ENCODE measurements at places on chromosomes 11 and 22. TPM values are rescaled to one million over a fixed set of nuclear protein-coding genes. Genes with fewer than 3 reads are reported as not detected.

SPI1 gene
- not detected for total RNA-seq

OR2D2 gene
- not detected for total RNA-seq

CCDC179 gene
- not detected for total RNA-seq

IPO7 gene
- total RNA-seq: 181 TPM

CHRM1 gene
- not detected for total RNA-seq

DNA sequence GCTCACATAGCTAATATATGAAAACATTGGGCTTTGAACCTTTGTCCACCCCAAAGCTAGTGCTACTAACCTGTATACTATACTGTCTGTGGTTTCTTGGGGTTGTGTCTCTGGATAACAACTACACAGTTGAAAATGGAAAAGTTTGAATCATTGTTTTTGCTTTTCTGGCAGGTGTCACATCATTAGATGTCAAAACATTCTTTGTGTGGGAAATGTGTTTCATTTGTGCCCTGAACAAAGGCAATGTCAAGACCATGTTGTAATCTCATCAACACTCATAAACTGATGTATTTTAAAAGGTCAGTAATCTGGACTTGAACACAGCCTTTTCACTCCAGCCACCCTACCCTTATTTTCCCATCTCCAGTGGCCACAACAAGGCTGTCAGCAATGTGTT lies 16.5 kb downstream of the SYT13 start:
- no peak overlapping the region for H3K27ac ChIP-seq
- peaks cover 45% of the 10 kb centered on the region for H3K27me3 ChIP-seq
- H3K4me1 ChIP-seq: no peaks in the 10 kb centered on the region
- H3K36me3 ChIP-seq: no peaks in the 10 kb centered on the region
- no peak for DNase-seq

- DNase-seq: no peak
- H3K36me3 ChIP-seq: no peaks in the 10 kb centered on the region
- no peaks in the 10 kb centered on the region for H3K4me1 ChIP-seq
- H3K27me3 ChIP-seq: peaks cover 12% of the 10 kb centered on the region
- no peak overlapping the region for H3K4me3 ChIP-seq
- no peak overlapping the region for H3K27ac ChIP-seq
Observed at GRCh38 chr11:70713988-70714665, 315.8 kb downstream of the CTTN start.

- no peak for DNase-seq
- no peaks in the 10 kb centered on the region for H3K27me3 ChIP-seq
- no peaks in the 10 kb centered on the region for H3K36me3 ChIP-seq
- H3K4me3 ChIP-seq: no peak overlapping the region
Observed at GRCh38 chr11:60872961-60873524, 5.7 kb downstream of the ZP1 start.

DNA sequence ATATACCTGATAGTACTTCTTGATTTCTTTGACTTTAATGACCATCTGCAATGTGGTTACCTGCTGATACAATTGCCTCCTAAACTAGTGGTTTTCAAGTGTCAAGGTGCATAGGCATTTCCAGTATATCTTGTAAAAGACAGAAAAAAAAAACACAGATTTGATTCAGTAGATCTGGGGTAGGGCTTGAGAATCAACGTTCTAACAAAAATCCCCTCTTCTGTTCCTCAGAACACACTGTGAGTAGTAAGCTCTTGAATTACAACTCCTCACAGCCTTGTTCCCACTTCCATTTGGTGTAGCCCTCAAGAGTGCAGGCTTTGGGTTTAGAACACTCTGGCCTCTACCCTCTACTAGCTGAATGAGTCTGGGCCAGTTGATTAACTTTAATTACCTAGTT lies 78.0 kb upstream of the CTSC start:
- peaks cover 36% of the 10 kb centered on the region for H3K4me1 ChIP-seq
- H3K36me3 ChIP-seq: no peaks in the 10 kb centered on the region
- peak overlapping the region; percentile 80 for H3K27ac ChIP-seq

- H3K36me3 ChIP-seq: no peaks in the 10 kb centered on the region
- no peak for DNase-seq
- peaks cover 13% of the 10 kb centered on the region for H3K4me1 ChIP-seq
Observed at GRCh38 chr11:46948378-46949131, 12.0 kb downstream of the CSTPP1 start.

- DNase-seq: no peak
- H3K4me1 ChIP-seq: peaks cover 3% of the 10 kb centered on the region
- H3K27me3 ChIP-seq: no peaks in the 10 kb centered on the region
- H3K27ac ChIP-seq: no peak overlapping the region
- H3K36me3 ChIP-seq: no peaks in the 10 kb centered on the region
Observed at GRCh38 chr11:11563200-11563975, 58.4 kb downstream of the GALNT18 start.

DNA sequence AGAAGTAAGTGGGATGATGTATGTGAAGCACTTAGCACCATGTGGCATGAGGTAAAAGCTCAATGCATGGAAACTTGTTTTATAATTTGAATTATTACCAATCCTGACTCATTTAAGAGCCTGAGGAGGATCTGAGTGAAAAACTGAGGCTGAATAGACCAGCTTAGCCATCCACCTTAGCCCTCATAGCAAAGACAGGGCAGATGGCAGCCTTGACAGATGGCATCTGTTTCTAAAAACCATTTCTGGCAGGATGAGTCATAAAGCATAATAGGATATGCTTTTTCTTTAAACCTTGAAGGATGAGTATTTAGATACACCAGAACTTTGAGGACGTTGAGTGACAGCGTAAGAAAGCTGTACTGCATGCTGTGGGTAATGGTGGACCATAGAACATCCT lies 61.0 kb upstream of the NAV2 start:
- H3K27ac ChIP-seq: no peak overlapping the region
- H3K27me3 ChIP-seq: peaks cover 2% of the 10 kb centered on the region
- no peak for DNase-seq
- H3K4me3 ChIP-seq: no peak overlapping the region
- no peaks in the 10 kb centered on the region for H3K36me3 ChIP-seq

DNA sequence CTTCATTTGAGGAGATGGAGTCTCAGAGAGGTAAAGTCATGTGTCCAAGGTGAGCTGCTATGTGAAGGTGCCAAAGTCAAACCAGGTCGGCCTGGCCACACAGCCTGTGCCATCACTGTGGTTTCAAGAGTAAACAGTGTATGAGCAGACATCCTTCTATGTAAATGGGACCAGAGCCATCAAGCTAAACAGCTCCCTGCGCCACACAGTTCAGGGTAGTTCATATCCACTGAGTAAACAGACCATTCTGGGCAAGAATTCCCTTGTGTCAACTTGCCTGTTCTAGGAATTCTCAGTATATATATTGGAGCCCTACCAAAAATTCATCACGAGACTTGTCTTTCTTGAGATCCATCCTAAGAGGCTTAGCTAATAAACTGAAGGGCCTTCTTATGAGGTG lies 77.5 kb downstream of the AMOTL1 start:
- H3K36me3 ChIP-seq: no peaks in the 10 kb centered on the region
- H3K4me3 ChIP-seq: no peak overlapping the region
- no peak for DNase-seq

DNA sequence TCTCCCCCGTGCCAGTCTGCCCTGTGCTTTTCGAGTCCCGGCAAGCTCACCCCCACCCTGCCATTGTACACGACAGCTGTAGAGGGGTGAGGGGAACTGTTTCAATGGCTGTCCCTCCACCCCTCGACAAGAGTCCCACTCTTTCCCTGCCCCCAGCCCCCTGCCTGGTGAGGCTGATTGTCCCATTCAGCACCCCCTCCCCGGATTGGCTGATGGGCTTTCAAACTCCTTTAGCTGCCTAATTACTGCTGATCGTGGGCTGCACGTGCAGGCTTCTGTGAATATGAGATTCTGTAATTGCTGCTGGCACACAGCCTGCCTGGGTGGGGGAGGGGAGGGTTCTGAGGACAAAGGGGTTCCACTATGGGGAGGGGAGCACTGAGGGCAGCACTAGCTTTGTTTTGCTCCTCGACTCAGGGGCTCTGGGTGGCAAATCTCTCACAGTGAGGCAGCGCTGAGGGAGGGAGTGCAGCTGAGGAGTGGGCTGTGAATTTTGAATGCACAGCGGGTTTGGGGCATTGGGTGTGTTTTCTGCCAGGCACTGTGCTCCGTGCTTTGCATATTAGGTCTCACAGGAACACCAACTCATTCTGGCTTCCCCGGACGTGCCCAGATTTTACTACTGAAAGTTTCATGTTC lies 42.6 kb upstream of the ACCSL start:
- no peak for DNase-seq
- H3K4me1 ChIP-seq: no peaks in the 10 kb centered on the region
- H3K36me3 ChIP-seq: no peaks in the 10 kb centered on the region
- H3K27me3 ChIP-seq: peaks cover 1% of the 10 kb centered on the region

DNA sequence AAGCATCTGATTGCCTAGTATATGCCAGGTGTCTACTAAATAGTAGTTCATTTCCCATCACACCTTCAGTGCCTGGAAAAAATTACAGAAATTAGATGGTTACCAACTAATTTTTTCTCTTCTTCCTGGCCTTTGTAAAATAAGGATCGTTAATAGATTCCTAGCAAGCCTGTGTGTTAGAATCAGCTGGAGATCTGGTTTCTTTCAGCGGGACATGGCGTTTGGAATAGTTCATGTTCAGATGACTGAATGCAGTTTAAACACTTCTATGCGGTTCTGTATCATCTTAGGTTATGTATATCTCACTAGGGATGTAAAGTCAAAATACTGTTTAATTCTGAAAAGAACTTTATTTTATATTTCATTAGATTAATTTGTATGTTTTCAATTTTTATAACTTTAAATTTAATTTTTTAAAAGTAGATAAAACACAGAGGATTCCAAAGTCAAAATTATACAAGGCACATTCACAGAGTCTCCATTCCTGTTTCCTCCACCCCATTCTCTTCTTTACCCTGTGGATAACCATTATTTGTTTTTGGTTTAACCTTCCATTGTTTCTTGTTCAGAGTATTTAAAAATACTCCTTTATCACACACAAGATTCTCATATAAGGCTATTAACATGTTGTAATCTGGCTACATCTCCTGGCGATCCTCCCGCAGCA lies 132.8 kb downstream of the ATXN10 start:
- H3K27ac ChIP-seq: no peak overlapping the region
- DNase-seq: no peak

DNA sequence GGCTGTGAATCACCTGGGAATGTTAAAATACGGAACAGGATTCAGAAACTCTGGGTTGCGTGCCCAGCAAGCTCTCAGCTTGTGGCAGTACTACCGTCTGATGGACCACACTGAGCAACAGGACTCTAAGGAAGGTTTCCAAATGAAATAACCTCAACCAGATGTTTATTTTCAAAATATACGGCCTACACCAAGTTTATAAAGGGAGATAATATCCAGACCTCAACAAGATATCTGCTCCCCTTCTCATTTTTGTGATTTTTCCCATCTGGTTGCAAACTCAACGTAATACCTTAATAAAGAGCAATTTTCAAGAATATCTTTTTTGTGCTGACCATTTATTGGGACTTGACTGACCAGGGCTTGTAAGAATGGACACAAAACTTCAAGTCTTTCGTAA lies 49.4 kb downstream of the SLC25A17 start:
- no peak for DNase-seq
- peaks cover 16% of the 10 kb centered on the region for H3K4me1 ChIP-seq
- no peaks in the 10 kb centered on the region for H3K27me3 ChIP-seq
- H3K4me3 ChIP-seq: no peak overlapping the region
- no peak overlapping the region for H3K27ac ChIP-seq

- DNase-seq: no peak
- H3K4me3 ChIP-seq: no peak overlapping the region
- no peaks in the 10 kb centered on the region for H3K4me1 ChIP-seq
Observed at GRCh38 chr11:19763330-19763729, 50.7 kb downstream of the NAV2 start.

DNA sequence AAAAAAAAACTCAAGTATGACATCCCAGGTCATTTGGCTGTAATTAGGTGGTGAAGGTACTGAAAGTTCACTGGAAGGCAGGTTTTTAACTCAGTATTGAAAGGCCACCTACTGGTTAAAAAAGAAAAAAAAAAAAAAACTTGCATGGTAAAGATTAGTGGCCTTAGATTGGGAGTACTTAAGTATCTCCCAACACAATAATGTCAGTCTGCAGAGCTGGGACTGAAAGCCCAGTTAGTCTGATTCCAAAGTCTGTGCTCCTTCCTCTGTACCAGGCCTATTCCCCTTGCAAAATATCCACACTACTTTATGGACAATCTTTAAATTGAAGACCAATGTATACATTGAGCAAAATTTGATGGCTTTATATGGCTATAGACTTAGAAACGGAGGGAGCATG lies 85.5 kb downstream of the NOX4 start:
- H3K27me3 ChIP-seq: no peaks in the 10 kb centered on the region
- DNase-seq: no peak
- H3K4me3 ChIP-seq: no peak overlapping the region
- no peak overlapping the region for H3K27ac ChIP-seq
- H3K36me3 ChIP-seq: no peaks in the 10 kb centered on the region
- H3K4me1 ChIP-seq: no peaks in the 10 kb centered on the region

- H3K27me3 ChIP-seq: peaks cover 1% of the 10 kb centered on the region
- H3K27ac ChIP-seq: no peak overlapping the region
- H3K4me3 ChIP-seq: no peak overlapping the region
- no peaks in the 10 kb centered on the region for H3K4me1 ChIP-seq
- no peaks in the 10 kb centered on the region for H3K36me3 ChIP-seq
Observed at GRCh38 chr11:95372097-95372656, 141.2 kb upstream of the SESN3 start.

DNA sequence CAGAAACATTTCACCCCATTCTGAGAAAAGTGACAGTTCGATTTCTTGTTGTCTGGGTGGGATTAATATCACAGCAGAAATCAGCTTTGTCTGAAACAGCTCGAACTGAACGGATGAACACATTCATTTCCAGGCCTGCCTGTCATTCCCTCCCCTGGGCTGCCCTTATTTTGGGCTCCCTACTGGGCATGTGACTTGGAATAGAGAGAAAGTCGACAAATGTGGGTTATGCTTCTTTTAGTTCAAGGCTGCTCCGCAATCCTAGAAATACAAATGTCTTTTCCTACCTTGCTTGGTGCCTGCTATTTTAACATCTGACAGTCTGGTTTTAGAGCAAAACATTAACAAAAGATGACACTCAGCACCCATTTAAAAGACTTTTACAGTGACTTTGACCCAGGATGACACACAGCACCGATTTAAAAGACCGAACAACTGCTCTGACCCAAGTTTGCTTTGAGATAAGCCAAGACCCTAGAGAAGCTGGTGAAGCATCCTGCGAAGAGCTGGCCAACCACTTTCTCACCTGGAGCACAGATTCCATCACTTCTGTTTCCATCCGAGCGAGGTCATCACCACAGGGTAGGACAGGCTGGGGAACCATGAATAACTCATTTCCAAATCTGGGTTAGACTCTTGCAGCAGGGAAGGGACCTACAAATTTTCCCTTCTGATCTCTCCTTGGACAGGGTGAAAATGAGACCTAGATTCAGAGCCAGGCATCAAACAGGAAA lies 13.1 kb downstream of the CLMP start:
- DNase-seq: no peak
- H3K27ac ChIP-seq: no peak overlapping the region
- no peak overlapping the region for H3K4me3 ChIP-seq
